ENCODE measurements at places on chromosomes 16 and 17.

GRCh38 chr16:50311891-50312501 is 45.6 kb downstream of the ADCY7 start:
- DNase-seq, result no peak

- DNase-seq, result no peak
Measured at GRCh38 chr16:12439399-12440227, 364.1 kb downstream of the CPPED1 start.

- no peak for DNase-seq
Measured at GRCh38 chr17:1590029-1590746, 27.6 kb upstream of the PITPNA start.

DNA sequence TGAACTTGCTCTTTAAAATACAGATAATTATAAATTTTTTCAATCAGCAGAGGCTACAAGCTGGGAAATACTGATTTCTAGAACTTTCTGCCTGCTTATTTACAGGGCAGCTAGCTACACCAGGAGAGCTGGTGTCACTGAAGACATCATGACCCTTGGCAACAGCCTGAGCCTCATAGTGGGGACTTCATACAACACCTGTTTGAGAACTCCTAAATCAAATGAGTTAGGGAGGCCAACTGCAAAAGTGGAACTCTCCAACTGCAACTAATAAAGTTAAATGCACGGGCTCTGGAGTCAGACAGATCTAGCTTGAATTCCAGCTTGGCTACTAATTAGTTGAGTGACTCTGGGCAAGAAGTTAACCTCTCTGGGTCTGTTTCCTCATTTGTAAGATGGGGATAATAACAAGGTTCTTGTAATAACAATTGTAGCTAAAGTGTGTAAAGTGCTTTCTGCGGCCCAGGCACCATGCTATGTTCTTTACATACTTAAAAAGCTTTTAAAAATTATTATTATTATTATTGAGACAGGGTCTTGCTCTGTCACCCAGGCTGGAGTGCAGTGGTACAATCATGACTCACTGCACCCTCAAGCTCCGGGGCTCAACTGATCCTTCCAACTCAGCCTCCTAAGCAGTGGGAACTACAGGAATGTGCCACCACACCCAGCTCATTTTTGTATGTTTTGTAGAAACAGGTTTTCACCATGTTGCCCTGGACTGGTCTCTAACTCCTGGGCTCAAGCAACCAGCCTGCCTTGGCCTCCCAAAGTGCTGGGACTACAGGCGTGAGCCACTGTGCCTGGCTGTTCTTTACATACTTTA is 33.4 kb downstream of the VAC14 start:
- DNase-seq, result no peak

GRCh38 chr17:49382556-49382955 is 20.5 kb upstream of the ZNF652 start:
- DNase-seq, result no peak

DNA sequence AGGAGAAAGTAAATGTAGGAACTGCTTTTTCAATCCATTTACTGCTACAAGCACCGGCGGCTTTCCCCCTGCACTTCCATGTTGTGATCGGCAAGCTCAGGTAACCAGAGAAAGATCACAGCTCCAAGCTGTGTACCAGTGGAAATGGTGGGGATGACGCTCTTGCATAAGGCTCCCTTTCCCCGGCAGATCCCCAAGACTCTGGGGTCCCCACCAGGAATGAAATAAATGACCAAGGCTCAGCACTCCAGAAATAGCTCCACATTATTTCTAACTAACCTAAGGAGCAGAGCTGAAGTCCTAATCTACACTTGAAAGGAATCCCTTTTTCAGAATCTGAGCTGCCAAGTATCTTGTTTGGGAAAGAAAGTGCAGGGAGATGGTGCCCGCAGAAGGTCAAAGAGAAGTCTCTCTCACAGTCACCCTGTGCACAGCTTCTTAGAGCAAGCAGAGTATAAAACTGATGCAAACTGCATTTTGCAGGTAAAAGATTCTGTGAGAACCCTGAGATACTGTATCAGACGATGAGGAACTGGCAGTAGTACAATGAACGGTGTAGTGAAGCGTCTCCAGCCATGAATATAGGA is 11.1 kb downstream of the GRB2 start:
- DNase-seq, result no peak

DNA sequence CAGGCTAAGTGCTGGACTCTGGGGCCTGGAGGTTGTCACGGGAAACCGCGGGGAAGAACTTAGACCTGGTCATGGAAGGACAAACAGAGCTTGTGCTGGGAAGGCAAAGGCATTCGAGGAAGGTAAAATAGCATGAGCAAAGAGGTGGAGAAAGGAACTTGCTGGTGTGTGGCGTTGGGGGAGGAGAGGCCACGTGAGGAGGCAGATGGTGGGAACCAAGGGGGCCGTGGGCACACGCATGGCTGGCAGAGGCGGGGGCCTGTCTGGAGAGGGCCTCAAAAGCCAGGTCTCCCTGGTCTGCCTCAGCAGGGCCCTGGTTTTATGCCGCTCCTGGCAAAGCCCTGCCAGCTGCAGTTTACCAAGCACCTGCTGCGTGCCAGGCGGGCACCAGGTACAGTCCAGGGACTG is 15.3 kb downstream of the CORO7 start:
- DNase-seq, result no peak

DNA sequence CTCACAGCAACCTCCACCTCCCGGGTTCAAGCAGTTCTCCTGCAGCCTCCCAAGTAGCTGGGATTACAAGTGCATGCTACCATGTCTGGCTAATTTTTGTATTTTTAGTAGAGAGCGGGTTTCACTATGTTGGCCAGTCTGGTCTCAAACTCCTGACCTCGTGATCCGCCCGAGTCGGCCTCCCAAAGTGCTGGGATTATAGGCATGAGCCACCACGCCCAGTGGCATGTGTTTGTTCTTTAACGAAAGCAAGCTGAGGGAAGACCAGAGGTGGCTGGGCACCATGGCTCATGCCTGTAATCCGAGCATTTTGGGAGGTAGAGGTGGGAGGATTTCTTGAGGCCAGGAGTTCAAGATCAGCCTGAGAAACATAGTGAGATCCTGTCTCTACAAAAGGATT is 18.1 kb downstream of the TNFRSF13B start:
- DNase-seq, result no peak

- no peak for DNase-seq
Measured at GRCh38 chr17:78535273-78536197, 41.7 kb downstream of the DNAH17 start.

GRCh38 chr17:35414247-35414646 is 18.1 kb downstream of the SLFN12 start:
- DNase-seq, result no peak

DNA sequence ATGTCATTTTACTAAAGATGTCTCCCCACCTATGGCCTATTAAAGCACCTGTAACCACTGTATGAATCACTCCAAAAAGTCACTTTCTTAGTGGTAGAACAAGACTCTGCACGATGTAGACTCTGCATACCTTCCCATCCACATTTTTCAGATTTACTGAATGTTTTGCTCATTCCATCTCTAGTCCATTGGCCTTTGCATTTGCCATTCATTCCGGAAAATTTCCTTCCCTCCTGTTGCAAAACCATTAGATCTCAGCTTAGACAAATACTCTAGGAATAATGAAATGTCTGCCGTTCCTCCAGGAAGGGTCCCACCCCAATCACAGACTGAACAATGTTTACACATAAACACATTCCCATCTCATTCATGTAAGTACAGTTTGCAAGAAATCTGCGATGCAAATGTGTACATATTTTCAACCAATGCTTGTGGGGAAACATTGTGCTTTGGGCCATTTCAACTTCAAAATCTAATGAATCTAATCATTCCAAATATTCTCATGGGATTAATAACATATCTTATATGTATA is 146.3 kb upstream of the XYLT1 start:
- no peak for DNase-seq

DNA sequence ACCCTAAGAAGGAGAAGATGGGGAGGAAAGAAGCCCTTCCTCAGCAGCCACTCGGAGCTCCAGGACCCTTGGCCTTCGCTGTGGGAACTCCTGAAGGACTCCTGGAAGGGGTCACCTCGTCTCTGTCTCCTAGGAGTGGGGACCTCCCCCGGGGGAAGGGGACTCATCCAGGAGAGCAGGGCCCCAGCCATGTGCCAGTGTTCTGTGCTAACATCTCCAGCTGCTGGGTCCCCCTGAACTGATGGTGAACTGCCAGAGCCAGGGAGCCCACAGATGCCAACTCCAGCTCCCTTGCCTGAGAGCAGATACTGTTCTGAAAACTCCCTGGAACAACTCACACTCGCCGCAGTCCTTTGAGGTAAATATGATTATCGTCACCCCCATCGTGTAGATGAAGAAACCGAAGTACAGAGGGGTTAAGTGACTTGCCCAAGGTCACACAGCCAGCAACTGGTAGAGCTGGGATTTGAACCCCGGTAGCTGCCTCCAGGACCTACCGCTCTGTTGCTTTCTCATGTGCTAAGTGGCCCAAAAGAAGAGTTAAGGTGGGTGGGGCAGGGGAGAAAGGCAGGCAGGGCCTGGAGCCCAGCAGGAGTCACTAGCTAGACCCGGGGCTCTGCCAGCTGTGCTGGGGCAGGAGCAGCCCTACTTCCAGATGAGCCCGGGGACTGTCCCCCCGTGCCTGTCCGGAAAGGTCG is 10.5 kb downstream of the TIMM22 start:
- DNase-seq, result no peak

- DNase-seq, result no peak
Measured at GRCh38 chr17:45848868-45849535, 4.3 kb downstream of the SPPL2C start.

- no peak for DNase-seq
Measured at GRCh38 chr17:74502861-74503260, 28.4 kb downstream of the CD300LB start.

DNA sequence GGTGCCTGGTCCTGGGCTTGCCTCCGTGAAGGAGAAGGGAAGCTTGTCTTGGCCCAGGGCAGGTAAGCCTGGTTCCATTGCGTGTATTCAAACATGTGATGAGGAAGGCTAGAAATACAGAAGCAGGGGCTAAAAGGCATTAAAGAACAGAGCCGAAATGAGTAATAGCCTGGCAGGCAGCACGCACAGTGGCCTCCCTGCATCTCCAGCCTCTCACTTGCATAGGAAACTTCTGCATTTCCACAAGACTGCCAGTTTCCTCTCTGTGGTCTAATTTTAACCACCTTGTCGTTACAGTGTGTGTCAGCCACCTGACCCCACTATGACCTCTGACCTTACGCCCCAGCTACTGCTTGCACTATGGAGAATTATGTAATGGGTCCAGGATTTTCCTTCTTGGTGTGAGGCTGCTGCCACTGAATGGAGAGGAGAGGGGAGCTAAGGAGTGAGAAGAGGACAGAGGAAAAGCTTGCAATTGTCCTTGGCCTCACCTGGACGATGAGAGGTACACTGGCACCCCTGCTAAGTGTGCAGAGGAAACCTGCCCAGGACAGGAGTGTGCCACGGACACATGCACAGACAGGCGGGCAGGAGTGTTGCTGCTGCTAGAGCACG is 32.8 kb downstream of the HIC1 start:
- DNase-seq, result no peak

GRCh38 chr16:64017796-64018195 is 1104.1 kb downstream of the CDH11 start:
- no peak for DNase-seq

- no peak for DNase-seq
Measured at GRCh38 chr17:40499551-40500189, 1.8 kb downstream of the TNS4 start.

DNA sequence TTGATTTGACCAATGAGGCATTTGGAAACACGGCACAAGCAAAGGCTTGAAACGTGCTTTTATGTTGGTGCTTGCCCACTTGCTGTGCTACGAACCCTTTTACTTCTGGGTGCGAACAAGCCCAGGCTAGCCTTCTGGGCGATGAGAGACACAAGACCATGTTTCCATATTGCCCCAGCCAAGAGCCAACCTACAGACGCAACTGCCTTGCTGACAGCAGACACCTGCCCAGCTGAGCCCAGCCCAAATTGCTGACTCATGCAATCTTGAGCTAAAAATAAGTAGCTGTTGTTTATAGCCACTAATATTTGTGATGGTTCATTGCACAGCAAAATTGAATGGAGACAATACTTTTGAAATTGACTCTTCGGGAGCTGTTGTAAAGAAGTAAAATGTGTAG is 464.5 kb downstream of the WWOX start:
- no peak for DNase-seq

DNA sequence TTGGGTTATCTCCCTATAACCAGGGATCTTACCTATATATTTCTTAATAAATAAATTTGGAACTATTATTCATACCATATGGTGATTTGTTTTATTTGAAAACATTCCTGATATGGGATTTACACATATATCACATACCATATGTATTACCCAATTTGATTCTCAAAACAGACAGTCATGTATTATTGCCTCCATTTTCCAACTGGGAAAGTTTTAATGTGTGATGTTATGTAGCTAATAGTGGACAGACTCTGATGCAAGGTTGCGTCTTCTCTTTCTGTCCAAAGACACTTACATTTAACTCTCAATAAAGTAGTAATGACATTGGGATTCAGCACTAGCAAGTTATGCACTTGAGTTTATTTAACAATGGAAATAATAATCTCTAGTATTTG is 1.1 kb downstream of the KRTAP9-9 start:
- no peak for DNase-seq

DNA sequence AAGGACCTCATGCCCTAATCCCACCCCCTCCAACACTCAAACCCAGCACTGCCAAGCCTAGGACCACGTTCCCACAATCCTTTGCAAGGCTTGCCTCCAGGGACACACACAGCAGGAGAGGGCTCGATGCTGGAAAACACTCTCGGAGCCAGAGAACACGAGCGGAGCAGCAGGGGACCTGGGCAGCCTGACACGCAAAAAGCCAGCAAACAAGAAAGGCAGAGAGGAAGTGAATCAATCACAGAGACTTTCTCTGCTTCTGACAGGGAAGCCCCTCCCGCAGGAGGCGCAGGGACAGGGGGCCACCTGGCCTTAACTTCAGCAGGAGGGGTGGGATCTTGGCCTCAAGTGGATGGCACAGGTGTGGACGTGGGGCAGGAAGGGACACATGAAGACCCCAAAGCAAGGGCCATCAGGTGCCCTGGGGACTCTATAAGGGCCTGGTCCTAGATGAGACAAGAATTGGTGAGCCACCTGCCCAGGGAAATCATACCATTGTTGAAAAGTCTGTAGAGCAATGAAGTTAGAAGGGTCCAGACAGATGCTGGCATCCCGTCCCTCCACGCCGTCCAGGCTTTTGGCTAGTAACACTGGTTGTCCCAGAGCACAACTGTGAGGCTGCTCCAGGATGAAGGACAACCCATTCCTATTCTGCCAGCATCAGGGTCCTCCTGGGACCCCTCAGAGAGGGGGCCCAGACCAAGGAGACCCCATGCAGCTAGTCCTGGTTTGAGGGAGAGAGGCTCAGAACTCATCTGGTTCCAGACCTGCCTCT is 2.2 kb downstream of the SDK2 start:
- DNase-seq, result no peak

GRCh38 chr16:81748476-81749198 is 30.5 kb upstream of the PLCG2 start:
- no peak for DNase-seq

- no peak for DNase-seq
Measured at GRCh38 chr17:29614349-29615047, 8.2 kb downstream of the CORO6 start.
